ENCODE measurements at places on chromosomes 5 and 9. TPM values are rescaled to one million over a fixed set of nuclear protein-coding genes. Genes with fewer than 3 reads are reported as not detected.

- H3K27ac ChIP-seq, result no peak overlapping the region
- no peaks in the 10 kb centered on the region for H3K27me3 ChIP-seq
- no peaks in the 10 kb centered on the region for H3K36me3 ChIP-seq
- H3K4me3 ChIP-seq, result no peak overlapping the region
- no peak for DNase-seq
These were observed 62.6 kb upstream of the CEMIP2 start for GRCh38 chr9:71830929-71831328.

- DNase-seq, result no peak
- no peaks in the 10 kb centered on the region for H3K27me3 ChIP-seq
- H3K36me3 ChIP-seq, result no peaks in the 10 kb centered on the region
- no peak overlapping the region for H3K4me3 ChIP-seq
- no peaks in the 10 kb centered on the region for H3K4me1 ChIP-seq
These were observed 16.2 kb downstream of the GDF9 start for GRCh38 chr5:132850066-132850465.

The PCDHGB1 gene
- total RNA-seq, result 7.5 TPM

The CTXN3 gene
- not detected for total RNA-seq

The CHSY3 gene
- total RNA-seq, result 0.67 TPM

Measured in ovary (tissue), 10 donors.